Fibroblast of the aortic adventitia (primary cell): ENCODE measurements at places on chromosomes 5 and 9. TPM values are rescaled to one million over a fixed set of nuclear protein-coding genes. Genes with fewer than 3 reads are reported as not detected.

Gene FAM221B
- total RNA-seq = not detected in 2 replicates

Gene LAMC3
- 0.08 TPM in 1 of 2 replicates, not detected in the other for total RNA-seq

Gene ANKRD34B
- not detected in 2 replicates for total RNA-seq

Gene BAAT
- not detected in 2 replicates for total RNA-seq

Gene SIT1
- total RNA-seq = 0.18 and 1.6 TPM in 2 replicates

Gene DND1
- total RNA-seq = 0.18 TPM in 1 of 2 replicates, not detected in the other

Gene SLC23A1
- total RNA-seq = not detected in 2 replicates

Gene TICAM2
- total RNA-seq = 9.1 and 19.1 TPM in 2 replicates

GRCh38 chr9:135795391-135795790 lies 93.4 kb downstream of the KCNT1 start:
- DNase-seq = no peak

DNA sequence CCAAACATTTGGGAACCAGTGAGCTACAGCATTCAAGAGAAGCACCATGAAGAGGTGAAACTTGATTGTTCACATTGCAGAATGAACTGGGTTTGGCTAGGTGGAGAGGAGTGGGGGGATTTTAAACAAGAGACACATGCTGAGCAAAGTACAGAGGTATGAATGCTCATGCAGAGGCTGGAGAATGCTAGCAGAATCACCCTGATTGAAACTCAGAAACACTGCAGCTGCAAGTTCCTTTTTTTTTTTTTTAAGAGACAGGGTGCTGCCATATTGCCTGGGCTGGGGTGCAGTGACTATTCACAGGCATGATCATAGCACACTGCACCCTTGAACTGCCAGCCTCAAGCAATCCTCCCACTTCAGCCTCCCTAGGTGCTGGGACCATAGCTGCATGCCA lies 35.1 kb downstream of the DENND1A start:
- DNase-seq = no peak

GRCh38 chr5:116272281-116272941 lies 187.6 kb downstream of the COMMD10 start:
- peak; percentile 77 for DNase-seq

DNA sequence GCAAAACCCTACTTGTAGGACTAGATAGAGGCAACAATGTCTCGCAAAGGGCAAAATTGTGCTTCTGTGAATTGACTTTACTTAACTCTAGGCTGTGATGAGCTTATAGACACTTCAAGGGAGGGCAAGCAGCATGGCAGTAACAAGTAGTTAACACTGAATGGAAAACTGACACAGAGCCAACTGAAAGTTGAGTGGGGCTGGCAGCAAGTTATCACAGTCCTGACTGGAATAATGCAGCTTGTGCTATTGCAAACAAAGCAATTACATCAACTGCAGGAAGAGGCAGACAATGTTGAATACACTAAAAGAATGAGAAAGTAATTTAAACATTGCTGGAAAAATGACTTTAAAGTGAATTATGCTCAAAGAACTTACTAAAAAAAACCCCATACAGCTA lies 62.2 kb downstream of the RNF38 start:
- DNase-seq = peak; percentile 45

DNA sequence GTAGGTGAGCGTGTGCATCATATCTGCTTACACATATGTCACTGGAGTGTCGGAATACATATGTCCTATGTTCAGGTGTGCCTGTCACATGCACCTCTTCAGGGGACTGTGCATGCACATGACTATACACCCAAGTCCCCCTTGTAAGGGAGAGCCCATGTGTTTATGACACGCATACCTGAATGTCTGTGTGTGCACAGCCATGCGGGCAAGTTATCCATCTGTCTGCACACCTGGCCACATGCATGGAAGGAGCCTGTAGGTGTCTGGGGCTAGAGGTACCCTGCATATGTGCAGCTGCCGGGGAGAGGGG lies 622 bp upstream of the RGS14 start:
- DNase-seq = no peak

GRCh38 chr5:61669531-61669930 lies 337.5 kb downstream of the ZSWIM6 start:
- DNase-seq = no peak

DNA sequence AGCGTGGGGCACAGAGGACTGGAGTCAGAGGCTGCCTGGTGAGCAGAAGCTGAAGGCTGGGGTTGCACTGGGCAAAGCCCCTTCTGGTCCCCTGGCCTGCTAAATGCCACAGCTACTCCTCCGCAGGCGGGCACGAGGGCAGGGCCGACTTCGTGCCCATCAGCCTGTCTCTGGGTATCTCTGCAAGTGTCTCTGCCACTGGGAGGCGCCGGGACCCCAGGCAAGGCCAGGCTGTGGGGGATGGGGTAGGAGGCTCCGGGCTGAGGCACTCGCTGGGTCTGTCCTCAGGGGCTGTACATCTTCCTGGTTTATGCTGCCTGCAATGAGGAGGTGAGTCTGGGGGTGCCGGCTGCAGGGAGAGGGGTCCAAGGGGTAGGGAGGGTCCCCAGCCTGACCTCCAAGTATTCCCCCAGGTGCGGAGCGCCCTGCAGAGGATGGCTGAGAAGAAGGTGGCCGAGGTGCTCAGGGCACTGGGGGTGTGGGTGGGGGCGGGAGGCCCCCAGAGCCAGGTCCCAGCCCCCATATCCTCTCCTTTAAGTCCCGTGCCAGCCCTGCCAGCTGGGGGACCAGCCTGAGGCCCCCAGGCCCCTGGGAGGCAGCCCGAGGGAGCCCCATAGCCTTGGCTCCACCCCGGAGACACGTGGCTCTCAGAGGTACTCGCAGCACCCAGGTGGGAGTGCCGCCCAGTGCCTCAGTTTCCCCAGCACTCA lies 25.1 kb downstream of the ADGRD2 start:
- DNase-seq = no peak

- DNase-seq = peak; percentile 95
Observed at GRCh38 chr9:111178331-111179055, 140.2 kb upstream of the LPAR1 start.
